ENCODE measurements at places on chromosomes 13 and 19.

DNA sequence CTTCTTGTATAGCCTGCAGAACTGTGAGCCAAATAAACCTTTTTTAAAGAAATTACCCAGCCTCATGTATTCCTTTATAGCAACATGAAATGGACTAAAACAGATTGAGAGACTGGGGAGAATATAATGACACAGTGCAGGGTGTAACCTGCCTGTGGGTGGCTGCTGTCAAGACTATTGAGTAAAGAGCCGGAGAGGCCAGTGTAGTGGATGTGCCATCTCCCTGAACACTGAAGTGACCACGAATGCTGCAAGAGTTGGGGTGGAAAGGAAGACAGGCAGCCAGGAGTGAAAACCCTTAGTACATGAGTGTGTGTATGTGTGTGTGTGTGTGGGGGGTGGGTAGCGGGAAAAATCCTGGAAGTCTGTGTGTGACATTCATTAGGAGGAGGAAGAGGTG is 55.2 kb upstream of the FLT1 start:
- DNase-seq = no peak

- peak; percentile 99 for DNase-seq
Measured at GRCh38 chr19:4575267-4576015, 16.0 kb upstream of the SEMA6B start.

DNA sequence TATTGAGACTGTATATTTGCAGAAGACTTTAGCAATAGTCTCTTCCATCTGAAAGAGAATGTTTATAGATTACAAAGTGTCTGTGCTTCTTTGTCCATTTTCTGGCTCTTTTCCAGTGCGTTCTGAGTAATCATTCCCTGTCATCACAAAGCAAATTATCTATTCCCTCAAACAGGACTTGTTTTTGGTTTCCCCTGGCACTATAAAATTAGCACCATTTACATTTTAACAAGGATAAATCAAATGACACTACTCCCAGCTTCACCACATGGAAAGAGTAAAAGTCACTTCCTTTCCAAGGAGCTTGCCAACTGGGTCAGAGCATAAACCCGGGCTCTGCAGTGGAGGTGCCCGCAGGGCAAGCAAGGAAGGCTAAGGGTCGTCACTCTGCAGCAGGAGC is 88.1 kb downstream of the SHISA2 start:
- DNase-seq = peak; percentile 22

GRCh38 chr19:14475251-14476073 is at the start of gene PTGER1:
Gene PTGER1, minus strand, starts transcription at chr19:14475354. Its CDS starts 1,034 bp downstream, at chr19:14474320.
- peak; percentile 51 for DNase-seq

DNA sequence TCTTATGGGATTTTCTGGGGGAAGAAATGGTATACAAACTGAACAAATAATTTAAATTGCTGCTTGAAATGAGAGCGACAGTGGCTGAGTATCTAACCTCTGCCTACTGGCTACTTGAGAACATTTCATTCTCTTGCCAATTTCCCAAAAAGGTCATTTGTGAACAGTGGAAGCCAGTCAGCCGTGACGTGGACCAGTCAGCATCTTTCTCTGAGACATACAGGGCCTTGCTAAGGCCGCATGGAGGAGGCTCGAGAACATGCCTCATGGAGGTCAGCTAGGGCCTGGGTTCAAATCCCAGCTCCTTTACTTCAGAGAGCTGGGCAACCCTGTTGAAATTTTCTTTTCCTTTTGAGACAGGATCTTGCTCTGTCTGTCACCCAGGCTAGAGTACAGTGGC is 20.3 kb downstream of the ZC3H4 start:
- DNase-seq = no peak

DNA sequence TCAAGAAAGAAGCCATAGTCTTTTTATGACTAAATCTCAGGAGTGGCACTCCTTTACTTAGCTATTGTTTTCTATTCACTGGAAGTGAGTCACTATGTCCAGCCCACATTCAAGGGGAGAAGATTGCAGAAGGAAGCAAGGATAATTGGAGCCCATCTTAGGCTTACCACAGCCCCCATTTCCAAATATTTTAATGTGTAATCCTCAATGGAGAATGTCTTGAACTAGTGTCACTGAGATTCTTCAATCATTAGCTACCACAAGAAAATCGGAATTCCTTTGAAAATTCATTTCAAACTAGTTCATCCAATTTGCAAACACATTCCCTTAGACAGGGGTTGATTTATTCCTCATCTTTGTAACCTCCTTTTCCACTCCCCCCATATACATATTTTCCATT is 84.7 kb downstream of the DLEU7 start:
- DNase-seq = peak; percentile 81

DNA sequence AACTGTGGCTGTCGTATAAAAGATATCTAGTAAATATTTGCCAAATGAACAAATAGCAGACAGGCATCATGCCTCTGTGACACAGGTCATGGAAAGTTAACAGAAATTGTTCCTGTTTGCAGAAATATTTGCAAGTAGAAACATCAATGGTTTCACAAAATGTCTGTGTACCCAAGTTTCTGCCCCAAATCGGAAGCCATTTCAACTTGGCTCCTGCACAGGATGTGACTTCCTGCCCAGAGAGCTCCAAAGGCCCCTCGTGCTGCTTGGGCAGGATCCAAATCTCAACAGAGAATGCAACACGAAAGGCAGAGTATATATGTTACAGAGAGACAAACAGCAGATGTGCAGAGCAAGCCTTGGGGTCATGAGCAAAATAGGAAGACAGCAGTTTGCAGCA is 95.5 kb upstream of the SERP2 start:
- DNase-seq = no peak

GRCh38 chr13:95573221-95573620 is 20.7 kb downstream of the CLDN10 start:
- peak; percentile 22 for DNase-seq

DNA sequence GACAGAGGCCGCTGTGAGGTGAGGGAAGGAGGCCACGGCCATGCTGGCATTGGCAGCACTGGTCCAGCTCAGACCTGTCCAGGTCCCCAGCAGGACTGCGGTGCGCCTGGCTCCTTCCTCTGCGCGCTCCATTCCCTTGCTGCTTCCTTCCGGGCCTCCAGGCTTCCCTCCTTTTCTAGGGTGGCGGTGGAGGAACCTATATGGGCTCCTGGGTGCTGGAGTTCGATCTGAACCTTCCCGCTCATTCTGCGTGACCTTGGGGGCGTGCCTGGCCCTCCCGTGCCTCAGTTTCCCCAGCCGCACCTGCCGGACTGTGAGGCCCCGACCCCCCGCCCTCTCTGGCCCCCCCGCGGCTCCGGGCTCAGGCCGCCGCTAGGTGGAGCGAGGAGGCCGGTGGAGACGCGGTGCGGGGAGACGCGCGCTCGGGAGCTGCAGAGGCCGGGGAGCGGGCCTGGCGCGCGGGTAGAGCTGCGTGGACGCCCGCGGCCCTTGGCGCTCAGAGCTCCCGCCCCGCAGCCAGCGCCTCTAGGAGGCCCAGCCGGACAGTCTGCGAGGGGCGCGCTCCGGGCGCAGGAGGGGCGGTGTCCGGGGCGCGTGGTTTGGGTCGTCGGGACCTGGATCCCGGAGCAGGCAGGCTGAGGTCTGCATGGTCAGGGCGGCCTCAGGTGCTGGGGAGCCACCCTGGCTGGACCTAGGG is 29.9 kb downstream of the EFNA2 start:
- peak; percentile 49 for DNase-seq

DNA sequence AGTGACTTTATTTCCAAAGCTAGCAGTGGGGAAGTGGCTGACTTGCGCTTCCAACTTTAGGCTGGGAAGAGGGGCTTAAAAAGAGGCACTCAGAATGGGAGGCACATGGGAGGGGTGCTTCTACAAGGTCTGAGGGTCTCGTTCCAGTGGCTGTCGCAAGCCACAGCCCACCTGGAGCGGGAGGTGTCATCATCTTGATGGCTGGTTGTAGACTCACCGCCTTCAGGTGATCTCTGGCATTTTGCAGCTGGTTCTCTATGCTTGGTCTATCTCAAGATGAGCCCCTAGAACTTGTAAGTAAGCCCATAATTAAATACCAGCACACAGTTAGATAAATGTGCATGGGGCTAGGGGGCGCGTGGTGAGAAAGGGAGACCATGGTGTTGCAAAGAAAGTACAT is 9.2 kb downstream of the TEX29 start:
- no peak for DNase-seq

GRCh38 chr13:57302604-57303003 is 135.6 kb downstream of the PRR20E start:
- no peak for DNase-seq

DNA sequence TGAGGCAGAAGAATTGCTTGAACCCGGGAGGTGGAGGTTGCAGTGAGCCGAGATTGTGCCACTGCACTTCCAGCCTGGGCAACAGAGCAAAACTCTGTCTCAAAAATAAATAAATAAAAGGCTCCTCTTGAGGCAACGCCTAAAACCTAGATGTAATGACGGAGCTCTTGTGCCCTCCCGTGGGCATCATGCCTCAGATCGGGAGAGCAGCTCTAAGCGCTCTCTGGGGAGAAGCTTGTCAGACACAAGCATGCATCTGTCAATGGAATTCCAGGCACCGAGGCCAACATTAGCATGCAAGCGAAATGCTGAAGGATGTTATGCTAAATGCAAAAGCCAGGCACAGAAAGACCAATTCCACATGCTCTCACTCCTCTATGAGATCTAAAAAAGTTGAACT is 45.6 kb upstream of the MRI1 start:
- peak; percentile 74 for DNase-seq

- no peak for DNase-seq
Measured at GRCh38 chr13:109233293-109233692, 553.1 kb downstream of the IRS2 start.

DNA sequence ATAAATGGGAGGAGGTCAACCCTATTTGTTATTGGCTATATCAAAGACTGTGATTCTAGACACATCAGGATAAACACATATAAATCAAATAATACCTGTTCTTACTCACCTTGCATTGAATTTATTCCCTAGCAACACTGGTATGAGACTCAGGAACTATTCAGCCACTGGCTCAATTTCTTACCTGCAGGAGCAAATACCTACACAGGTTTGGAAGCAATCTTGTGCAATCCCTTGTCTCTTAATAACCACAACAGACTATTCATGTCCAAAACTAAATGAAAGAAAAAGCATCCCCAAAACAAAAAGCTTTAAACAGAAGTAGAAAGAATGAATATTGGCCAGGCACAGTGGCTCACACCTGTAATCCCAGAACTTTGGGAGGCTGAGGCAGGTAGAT is 55.5 kb downstream of the TBC1D4 start:
- DNase-seq = no peak

GRCh38 chr19:31594701-31595100 is 245.5 kb upstream of the TSHZ3 start:
- DNase-seq = no peak

DNA sequence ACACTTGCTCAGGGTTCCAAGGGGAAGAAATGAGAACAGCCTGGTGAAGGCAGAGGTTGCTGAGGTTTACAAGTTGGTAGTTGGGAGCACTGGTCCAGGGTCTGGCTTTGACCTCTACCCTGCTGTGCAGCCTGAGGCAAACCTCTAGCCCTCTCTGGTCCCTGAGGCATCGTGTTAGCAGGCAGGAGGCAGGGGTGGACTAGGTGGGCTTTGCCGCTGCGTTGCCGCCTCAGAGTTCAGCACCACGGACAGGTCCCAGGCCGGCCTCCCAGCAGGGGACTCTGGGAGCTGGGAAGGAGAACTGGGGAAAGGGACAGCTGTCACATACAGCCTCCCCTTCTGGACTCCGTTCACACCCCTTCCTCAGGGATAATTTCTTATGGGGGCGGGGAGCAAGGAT is 3.1 kb downstream of the NCAN start:
- DNase-seq = peak; percentile 44

DNA sequence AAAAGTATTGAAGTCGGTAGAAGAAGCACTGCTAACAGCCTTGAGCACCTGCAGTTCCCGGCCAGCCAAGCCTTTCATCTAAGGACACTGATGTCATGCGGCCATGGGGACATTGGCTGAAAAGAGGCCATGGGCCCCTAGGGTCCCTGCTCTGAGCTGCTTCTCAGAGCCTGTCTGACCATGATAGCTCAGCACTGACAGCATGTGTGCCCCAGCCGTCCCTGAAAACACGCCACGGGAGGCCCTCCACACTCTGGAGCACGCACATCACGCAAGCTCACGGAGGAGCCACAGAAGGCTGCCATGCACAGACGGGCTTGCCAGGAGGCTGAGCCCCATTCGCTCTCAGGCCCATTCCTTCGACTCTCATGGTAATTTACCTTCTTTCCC is 51.8 kb downstream of the MLLT1 start:
- DNase-seq = no peak

- DNase-seq = no peak
Measured at GRCh38 chr19:4715529-4716221, 8.0 kb downstream of the DPP9 start.

DNA sequence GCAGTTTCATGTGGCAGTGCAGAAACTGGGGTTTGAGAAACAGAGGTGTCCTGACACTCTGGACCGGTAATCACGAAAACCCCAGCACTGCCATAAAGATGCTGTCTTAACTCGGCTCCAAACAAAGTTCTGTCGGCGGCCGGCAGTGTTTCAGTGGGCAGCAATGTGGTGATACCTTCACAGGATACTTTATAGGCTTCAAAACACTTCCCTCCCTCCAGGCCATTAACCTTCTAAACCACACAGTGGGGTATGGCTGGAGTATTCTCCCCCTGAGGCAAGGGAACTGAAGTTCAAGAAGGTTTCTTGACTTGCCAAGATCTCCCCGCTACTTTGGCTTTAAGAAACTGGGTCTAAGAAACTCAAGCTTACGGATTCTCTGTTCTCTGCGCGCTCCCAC is 1.1 kb downstream of the RUBCNL start:
- DNase-seq = no peak

GRCh38 chr13:95440441-95441088 is 112.0 kb upstream of the CLDN10 start:
- no peak for DNase-seq

DNA sequence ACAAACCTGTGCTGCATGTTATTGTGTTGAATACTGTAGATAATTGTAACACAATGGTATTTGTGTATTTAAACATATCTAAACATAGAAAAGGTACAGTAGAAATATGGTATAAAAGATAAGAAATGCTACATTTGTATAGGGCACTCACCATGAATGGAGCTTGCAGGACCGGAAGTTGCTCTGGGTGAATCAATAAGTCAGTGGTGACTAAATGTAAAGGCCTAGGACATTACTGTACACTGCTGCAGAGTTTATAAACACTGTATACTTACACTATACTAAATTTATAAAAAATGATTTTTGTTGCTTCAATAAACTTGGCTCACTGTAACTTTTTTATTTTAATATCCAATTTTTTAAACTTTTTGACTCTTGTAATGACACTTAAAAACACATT is 34.4 kb downstream of the LMO7 start:
- DNase-seq = peak; percentile 41

DNA sequence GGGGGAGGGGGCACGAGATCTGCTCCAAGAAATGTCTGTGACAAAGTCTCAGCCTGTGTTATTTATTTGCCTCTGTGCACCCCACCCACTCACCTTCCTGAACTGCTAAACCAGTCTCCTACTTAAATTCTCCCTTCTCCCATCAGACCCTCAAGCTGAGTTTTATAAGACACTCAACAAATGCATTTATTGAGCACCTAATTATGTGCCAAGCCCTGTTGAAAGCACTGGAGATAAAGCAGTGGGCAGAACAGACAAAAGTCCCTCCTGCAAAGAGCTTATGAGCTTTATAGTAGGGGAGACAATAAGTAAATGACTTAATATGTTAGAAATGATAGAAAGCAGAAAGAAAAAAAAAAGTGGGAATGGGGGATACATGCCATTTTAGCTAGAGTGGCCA is 3.4 kb upstream of the FAM98C start:
- no peak for DNase-seq
